Hematopoietic multipotent progenitor cell (in vitro differentiated cells): ENCODE measurements at places on chromosomes 3 and 15.

DNA sequence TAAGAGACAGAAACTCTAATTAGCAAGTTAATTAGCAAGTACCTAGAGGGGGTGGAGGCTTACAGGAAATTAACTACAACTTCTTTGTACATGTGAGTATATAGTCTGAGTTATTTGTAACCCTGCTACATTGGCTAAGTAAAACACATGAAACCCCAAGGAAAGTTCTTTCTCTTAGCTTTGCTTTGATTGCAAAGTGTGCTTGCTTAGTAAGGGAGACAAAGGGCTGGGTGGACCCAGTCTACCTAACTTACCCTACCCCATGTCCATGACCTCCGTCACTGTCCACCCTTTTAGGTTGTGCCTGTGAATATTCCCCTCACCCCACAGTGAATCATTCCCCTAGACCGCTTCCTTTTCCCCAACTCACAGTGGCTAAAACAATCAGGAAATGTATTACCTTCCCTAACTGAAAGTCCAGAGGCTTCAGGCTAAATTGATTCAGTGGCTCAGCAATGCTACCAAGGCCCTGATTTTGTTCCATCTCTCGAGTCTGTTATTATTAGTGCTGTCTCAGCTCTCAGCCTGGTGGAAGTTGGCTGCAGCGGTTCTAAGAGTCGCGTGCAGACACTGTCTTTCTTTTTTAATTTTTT is 31.1 kb upstream of the RYR3 start:
- DNase-seq, result no peak

GRCh38 chr3:41224120-41224806 is 25.0 kb downstream of the CTNNB1 start:
- DNase-seq, result no peak

GRCh38 chr15:62606376-62607113 is 436.0 kb upstream of the TPM1 start:
- no peak for DNase-seq

GRCh38 chr3:45753095-45753494 is 43.2 kb downstream of the SLC6A20 start:
- DNase-seq, result no peak

DNA sequence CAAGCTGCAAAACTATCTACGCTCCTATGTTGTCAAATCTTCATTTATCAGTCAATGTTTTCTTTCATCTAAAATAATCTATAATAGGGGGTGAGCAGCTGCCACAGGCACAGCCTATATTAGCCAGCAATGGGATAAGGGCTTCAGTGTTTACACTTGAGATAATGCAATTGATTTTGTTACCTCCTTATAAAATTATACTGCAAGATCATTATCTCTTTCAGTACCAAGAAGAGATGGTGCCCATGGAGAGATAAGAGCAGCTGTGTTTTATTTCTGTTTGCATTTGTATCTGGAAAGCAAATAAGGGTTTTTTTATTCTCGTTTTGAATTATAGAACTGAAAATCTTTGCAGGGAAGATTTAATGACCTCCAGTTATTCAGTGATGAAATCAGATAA is 68.9 kb downstream of the PLD1 start:
- DNase-seq, result no peak

DNA sequence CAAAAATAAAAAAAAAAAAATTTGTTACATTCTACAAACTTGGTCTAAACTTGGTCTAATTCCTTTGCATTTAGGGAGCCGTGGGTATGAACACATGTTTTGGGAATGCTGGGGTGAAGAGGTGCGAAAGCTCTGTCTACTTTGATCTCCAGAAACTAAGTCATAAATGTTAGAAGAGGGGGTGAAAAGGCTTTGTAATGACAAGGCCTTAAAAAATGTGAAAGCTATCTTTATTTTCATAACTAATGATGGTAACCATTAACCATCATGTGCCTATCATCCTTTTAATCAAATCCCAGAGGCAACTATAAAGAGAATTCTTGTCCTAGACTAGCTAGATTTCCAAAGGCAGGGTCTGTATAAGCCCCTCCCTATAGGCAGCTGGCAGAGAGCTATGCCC is 60.9 kb downstream of the PRICKLE2 start:
- no peak for DNase-seq

DNA sequence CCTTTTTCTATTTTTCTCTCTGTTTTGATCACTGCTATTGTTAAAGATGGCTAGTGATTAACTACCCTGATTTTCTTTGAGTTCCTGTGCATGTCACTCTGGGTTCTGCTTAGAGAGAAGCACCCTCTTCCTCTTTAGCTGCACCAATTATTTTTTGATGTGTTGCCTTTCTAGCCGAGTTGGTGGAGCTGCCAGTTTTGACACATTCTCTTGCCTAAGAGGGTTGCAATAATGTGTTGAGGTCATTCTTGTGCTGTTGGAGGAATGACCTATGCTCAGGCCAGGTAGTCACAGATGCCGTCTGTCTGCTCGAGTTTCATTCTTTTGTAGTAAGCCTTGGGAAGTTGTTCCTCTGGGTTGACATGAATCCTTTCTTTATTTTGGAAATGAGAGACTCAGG is 84.6 kb upstream of the DPH6 start:
- no peak for DNase-seq

DNA sequence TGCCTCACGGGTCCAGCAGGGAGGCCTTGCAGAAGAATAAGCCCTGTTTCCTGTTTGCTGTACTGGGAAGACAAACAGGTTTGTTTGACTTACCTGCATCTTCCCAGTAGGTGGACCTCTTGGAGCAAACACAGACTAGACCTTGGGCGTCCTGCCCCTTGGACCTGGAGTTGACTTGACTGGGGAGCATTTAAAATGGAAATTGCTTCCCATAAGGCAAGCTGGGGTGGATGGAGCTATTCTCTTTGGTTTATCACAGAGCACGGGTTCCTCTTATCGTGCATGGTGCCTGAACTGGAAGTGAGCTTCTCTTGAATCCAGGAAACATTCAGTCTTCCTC is 151.4 kb downstream of the RPLP1 start:
- no peak for DNase-seq

- DNase-seq, result no peak
Observed at GRCh38 chr15:46996359-46996758, 720.9 kb upstream of the SEMA6D start.

- DNase-seq, result peak; percentile 74
Observed at GRCh38 chr15:40398413-40398873, 7.2 kb upstream of the IVD start.

- no peak for DNase-seq
Observed at GRCh38 chr3:20404741-20405100, 218.7 kb upstream of the SGO1 start.

DNA sequence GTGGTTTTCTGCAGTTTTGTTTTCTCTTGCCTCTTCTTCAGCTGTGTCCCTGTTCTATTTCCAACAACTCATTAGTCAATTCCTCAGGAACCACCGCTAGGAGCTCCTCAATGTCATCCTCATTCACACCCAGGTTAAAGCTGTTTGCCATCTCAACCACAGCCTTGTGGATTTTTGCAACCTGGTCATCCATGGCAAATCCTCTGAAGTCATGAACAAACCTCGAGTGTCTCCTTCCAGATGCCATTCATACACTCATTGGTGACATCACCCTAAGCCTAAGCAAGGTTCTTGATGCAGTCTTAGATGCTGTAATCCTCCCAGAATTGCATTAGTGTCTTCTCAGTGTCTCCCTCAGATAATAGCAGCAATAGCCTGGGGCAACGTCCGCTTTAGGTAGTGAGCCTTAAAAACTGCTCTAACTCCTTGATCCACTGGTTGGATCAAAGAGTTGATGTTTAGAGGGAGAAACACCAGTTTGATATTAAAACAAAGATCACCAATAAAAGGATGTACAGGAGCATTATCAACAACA is 31.5 kb upstream of the ZNF502 start:
- DNase-seq, result no peak

DNA sequence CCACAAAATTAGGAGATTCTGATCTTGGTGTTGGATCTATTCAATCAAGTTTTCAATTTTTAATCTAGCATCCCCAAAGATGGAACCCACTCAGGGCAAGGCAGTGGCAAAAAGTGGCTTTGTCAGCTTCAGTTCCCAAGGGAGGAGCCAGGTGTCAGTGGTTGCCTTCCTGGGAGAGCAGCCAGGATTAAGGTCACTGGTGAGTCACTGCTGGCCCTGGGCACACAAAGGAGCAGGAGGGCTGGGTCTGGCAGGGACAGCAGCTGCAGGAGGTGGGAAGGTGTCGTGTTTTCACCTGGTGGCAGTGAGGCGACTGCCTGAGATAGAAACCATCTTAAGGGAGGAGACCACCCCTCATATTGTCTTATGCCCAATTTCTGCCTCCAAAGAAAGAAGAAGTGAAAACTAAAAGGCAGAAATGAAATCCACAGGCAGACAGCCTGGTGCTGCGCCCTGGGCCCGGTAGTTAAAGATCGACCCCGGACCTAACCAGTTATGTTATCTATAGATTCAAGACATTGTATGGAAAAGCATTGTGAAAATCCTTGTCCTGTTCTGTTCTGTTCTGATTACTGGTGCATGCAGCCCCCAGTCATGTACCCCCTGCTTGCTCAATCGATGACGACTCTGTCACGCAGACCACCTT is 5.9 kb upstream of the KLHL25 start:
- no peak for DNase-seq

DNA sequence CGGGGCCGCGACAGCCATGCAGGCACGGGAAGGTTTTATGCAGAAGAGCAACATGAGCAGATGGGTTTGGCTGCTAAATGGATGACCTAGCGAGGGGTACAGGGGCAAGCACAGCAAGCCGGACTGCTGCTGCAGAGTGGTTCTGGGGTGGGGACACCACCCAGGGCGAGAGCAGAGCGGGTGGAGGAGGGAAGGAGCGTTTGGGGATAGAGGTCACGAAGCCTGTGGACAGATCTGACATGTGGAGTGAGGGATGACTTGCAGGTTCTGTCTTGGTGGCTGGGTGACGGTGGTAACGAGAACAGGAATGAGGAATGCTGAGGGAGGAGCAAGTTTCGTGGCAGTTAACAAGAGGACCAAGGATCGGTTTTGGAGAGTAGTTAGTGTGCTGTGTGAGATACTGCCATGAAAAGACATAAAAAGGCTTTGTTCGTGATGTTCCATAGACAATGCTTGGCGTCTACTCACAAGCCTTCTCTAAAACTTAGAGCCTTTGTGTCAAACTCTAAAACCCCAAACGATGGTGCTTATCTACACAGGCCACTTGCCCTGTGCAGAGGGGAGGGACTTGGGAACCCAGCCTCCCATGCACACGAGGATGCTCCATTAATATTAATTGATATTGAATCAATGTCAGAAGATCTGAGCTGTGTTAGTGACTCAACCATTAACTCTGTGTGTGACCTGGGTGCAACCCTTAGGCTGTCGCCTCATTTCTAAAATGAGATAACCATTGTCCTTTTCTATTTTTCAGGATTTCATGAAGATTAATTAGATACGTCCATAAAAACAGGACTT is 132.7 kb upstream of the SLC2A2 start:
- DNase-seq, result no peak
